ENCODE measurements at places on chromosomes 2 and 18. TPM values are rescaled to one million over a fixed set of nuclear protein-coding genes. Genes with fewer than 3 reads are reported as not detected.

GRCh38 chr2:26820932-26821331 lies 27.0 kb upstream of the DPYSL5 start:
- H3K36me3 ChIP-seq, result no peaks in the 10 kb centered on the region
- peaks cover 45% of the 10 kb centered on the region for H3K27me3 ChIP-seq
- no peak for DNase-seq
- no peak overlapping the region for H3K4me3 ChIP-seq
- no peak overlapping the region for H3K27ac ChIP-seq
- H3K4me1 ChIP-seq, result no peaks in the 10 kb centered on the region

NAPG gene
- 45.0 TPM for total RNA-seq

- no peaks in the 10 kb centered on the region for H3K36me3 ChIP-seq
- H3K27me3 ChIP-seq, result no peaks in the 10 kb centered on the region
- H3K4me1 ChIP-seq, result peaks cover 11% of the 10 kb centered on the region
- peak; percentile 29 for DNase-seq
- no peak overlapping the region for H3K4me3 ChIP-seq
Measured at GRCh38 chr18:32735781-32736180, 37.0 kb downstream of the KLHL14 start.

GRCh38 chr2:68853915-68854314 lies 17.3 kb downstream of the BMP10 start:
- H3K27ac ChIP-seq, result no peak overlapping the region
- no peak for DNase-seq
- H3K36me3 ChIP-seq, result no peaks in the 10 kb centered on the region

DNA sequence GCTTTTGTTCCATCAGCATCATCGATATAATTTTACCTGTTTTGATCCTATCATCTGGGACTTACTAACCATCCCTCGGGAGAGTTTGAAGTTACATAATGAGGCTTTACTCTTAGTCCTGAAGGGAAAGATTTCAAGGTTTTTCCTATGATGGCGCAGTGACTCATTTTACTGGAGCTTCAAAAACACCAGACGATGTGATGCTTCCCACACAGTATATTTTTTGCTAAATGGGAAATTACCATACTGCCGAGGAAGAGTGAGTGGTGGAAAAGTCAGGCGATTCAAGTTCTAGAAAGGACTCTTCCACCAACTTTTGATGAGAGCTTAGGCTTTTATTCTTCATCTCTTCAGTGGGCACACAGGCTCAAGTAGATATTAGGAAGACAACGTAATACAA lies 44.6 kb upstream of the GCG start:
- H3K36me3 ChIP-seq, result no peaks in the 10 kb centered on the region
- H3K4me3 ChIP-seq, result no peak overlapping the region
- no peak overlapping the region for H3K27ac ChIP-seq
- peaks cover 16% of the 10 kb centered on the region for H3K27me3 ChIP-seq

DNA sequence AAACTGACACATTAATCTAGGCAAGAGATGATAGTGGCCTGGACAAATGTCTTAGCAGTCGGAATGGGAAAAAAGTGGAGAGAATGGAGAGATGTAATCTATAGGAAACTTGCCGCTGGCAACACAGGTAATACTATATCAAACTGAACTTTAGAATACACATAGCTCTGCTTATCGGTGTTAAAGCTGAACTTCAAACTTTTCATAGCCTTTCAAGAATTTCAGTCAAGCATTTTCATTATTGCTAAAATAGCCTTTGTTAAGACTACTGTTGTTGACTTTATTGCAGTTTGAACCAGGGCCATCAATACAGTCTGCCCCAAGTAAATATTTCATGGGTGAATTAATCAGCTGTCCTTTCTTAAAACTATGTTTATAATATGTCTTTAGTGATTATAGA lies 12.9 kb upstream of the CHST9 start:
- no peak overlapping the region for H3K27ac ChIP-seq
- no peaks in the 10 kb centered on the region for H3K27me3 ChIP-seq
- H3K4me1 ChIP-seq, result peaks cover 14% of the 10 kb centered on the region
- no peaks in the 10 kb centered on the region for H3K36me3 ChIP-seq

- peaks cover 5% of the 10 kb centered on the region for H3K36me3 ChIP-seq
- H3K4me1 ChIP-seq, result peaks cover 33% of the 10 kb centered on the region
- H3K27me3 ChIP-seq, result no peaks in the 10 kb centered on the region
- H3K27ac ChIP-seq, result no peak overlapping the region
Measured at GRCh38 chr2:105798595-105798994, 53.9 kb downstream of the NCK2 start.

DNA sequence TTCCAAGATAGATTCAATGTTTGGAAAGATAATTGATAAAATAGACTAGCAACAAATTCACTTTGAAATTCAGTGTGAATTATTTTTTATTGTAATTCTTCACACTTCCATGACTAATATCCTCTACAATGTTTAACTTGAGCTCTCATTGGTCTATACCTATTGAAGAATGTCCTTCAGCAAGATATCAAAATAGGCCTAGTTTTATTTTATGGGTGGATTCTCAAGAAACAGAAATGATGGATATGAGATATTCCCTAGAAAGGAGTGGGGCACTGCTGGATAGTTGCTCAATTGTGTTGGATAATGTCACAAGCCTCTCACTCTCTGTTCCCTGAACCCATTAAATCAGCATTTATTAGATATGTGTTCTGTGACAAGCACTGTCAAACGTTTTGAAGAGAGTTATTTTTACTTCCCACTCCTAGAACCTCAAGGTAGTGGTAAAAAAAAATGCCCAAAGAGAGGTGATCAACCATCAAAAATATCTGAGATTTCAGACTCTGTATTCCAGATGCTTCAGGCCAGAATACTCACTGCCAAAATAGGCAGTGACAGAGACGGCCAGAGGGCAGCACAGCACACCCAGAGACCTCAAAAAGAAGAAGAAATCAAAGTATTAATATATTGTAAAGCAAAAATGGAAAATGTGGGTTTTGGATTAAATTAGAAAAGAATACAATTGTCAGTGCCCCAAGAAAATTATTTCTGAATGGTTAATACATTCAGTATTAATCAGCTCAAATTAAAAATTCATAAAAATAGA lies 87.5 kb downstream of the TRIB2 start:
- no peak overlapping the region for H3K4me3 ChIP-seq
- H3K27me3 ChIP-seq, result no peaks in the 10 kb centered on the region
- H3K27ac ChIP-seq, result no peak overlapping the region
- H3K36me3 ChIP-seq, result no peaks in the 10 kb centered on the region
- DNase-seq, result no peak

- no peak overlapping the region for H3K27ac ChIP-seq
- H3K36me3 ChIP-seq, result no peaks in the 10 kb centered on the region
- no peak overlapping the region for H3K4me3 ChIP-seq
- no peak for DNase-seq
- no peaks in the 10 kb centered on the region for H3K27me3 ChIP-seq
Measured at GRCh38 chr18:31354990-31355389, 21.6 kb upstream of the DSG4 start.

DNA sequence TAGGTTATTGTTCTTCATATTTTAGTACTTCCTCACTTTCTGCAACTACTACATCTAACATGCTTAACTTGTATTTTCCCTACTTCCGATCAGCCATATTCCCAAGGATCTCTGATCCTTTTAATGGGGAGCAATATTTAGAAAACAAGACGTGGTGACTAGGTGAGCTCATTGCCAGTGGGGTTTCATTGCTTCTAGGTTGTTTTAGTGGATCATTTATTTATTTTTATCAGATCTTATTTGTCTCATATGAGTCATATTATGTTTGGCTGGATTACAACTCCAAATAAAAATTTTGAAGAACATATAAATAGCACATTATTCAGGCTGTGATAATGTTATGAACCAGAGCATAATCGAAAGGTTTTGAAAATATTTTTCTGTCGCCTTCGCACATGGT lies 480.9 kb upstream of the TMEFF2 start:
- H3K4me1 ChIP-seq, result no peaks in the 10 kb centered on the region
- no peaks in the 10 kb centered on the region for H3K36me3 ChIP-seq
- H3K27me3 ChIP-seq, result no peaks in the 10 kb centered on the region
- no peak overlapping the region for H3K27ac ChIP-seq

C1QL2 gene
- not detected for total RNA-seq

DNA sequence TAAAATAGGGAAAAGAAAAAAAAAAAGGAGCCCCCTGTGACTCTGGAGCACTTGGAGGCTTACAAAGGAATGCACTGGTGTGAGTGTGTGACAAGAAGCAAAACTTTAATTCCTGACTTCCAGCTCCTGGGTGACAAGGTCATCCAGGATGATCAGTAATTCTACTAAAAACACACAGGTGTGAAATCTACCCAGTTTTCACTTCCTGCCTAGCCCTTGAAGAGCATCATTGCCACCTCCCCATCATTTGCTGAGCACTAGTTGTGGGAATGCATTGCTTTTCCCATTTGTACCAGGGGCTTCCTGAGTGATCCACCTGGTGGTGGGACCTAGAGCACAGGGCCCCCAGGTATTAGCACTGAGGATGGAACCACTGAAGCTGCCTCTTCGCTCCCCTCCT lies 139.7 kb upstream of the RIOK3 start:
- H3K27ac ChIP-seq, result no peak overlapping the region
- no peak for DNase-seq
- peaks cover 39% of the 10 kb centered on the region for H3K4me1 ChIP-seq
- H3K4me3 ChIP-seq, result no peak overlapping the region
- no peaks in the 10 kb centered on the region for H3K27me3 ChIP-seq

EGR4 gene
- total RNA-seq, result 0.81 TPM

- no peaks in the 10 kb centered on the region for H3K27me3 ChIP-seq
- DNase-seq, result no peak
- H3K4me3 ChIP-seq, result no peak overlapping the region
Measured at GRCh38 chr2:239223310-239224198, 177.3 kb downstream of the HDAC4 start.

DNA sequence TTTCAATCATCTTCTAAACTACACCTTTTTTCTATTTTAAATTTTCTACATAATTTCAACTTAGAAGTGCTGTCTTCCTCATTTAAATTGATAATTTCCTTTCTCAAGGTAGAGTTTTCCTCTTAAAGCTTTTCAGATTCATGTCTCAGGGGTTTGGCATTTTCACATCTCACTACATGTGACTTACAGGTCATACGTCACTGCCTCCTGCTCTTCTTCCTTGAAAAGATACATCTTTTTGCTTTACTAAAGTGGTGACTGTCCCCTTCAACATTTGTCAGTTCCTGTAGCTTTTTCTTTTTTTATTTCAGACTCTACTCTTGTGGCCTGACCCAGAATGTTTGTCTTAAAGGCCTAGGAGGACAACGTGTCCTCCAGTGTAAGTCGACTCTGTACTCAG lies 17.1 kb upstream of the RUFY4 start:
- no peaks in the 10 kb centered on the region for H3K36me3 ChIP-seq
- no peak overlapping the region for H3K4me3 ChIP-seq
- no peak for DNase-seq

M1AP gene
- total RNA-seq, result not detected

DNA sequence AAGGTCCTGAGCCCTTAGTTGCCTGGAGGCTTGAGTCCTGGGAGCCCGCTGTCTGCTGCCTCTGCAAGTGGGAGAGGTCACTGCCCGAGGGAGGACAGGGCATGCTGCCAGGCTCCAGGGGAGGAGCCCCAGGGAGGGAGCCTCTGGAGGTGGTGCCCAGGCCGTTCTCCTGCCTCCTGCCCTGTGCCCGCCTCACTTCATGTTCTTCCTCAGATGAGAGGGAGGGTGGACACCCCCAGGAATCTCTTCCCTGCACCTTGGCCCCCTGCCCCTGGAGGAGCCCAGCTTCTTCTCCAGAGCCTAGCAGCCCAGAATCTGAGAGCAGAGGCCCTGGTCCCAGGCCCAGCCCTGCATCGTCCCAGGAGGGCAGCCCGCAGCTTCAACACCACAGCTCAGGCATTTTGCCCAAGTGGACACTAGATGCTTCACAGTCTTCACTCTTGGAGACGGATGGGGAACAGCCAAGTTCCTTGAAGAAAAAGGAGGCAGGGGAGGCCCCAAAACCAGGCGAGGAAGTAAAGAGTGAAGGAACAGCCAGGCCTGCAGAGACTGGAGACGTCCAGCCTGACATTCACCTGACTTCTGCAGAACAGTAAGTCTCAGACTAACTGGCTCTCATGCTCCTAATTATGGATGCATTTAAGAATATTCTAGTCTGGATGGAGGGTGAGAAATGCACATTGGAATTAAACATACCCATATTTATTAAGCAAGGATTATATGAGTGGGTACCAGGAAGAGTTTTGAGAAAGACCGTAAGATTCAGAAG lies 12.1 kb downstream of the PSD4 start:
- no peaks in the 10 kb centered on the region for H3K27me3 ChIP-seq
- H3K4me1 ChIP-seq, result no peaks in the 10 kb centered on the region
- no peak overlapping the region for H3K4me3 ChIP-seq
- no peak for DNase-seq
- H3K27ac ChIP-seq, result no peak overlapping the region

THSD7B gene
- not detected for total RNA-seq

DNA sequence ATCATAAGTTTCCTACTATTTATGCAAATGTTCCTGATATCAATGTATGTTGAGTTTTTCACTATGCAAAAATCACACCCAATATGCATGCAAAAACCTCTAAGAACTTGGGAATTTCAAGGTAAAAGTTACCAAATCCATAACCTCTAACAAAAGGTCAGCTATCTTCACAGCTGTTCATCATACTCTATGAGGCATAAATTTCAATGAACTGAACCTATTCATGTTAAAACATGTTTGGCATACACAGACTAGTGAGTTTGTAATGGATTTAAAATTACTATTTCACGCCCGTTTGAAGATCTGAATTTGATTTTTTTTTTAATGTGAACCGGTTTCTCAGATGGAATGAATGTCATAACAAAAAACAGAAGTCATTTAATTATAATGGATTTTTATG lies 100.2 kb downstream of the ATAD2B start:
- H3K4me3 ChIP-seq, result no peak overlapping the region
- H3K27me3 ChIP-seq, result no peaks in the 10 kb centered on the region
- H3K27ac ChIP-seq, result no peak overlapping the region
- H3K36me3 ChIP-seq, result no peaks in the 10 kb centered on the region
- no peaks in the 10 kb centered on the region for H3K4me1 ChIP-seq
- no peak for DNase-seq

DNA sequence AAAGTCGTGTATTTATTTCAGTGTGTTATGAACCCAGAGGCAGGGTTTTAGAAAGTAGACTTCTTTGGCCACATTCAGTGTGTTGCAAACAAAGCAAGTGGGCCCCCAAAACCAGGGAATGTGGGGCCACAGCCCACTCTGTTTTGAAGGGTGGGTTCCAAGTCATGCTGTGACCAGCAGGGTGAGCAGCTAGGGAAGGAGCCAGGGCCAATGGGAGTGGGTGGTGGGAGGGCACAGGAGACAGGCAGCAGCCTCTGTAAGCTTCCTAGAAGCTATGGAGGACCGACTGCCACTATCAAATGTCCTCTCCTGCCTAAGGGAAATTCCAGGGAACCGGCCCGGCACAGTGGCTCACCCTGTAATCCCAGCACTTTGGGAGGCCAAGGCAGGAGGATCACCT lies 50.4 kb upstream of the LYPD1 start:
- H3K27ac ChIP-seq, result no peak overlapping the region
- H3K4me1 ChIP-seq, result no peaks in the 10 kb centered on the region
- H3K36me3 ChIP-seq, result no peaks in the 10 kb centered on the region
- DNase-seq, result no peak

DNA sequence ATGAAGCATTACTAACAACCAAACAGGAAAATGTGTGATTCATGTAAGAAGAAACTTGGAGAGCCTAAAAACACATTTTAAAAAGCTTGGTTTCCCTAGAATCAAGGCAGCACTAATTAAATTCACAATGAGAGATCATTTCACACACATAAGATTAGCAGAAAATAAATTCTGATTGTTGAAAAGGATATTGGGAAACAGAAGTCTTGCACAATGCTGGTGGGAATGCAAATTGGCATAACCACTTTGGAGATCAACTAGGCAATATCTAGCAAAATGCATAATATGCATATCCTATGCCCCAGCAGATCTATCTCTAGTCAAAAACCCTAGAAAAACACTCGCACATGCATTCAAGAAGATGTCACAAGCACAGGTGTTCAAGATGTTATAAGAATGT lies 75.3 kb upstream of the SIX3 start:
- H3K36me3 ChIP-seq, result no peaks in the 10 kb centered on the region
- H3K4me1 ChIP-seq, result no peaks in the 10 kb centered on the region
- no peak overlapping the region for H3K27ac ChIP-seq
- peaks cover 98% of the 10 kb centered on the region for H3K27me3 ChIP-seq

Data from Calu3 (cell line).